ENCODE measurements at places on chromosomes 5 and 9.

DNA sequence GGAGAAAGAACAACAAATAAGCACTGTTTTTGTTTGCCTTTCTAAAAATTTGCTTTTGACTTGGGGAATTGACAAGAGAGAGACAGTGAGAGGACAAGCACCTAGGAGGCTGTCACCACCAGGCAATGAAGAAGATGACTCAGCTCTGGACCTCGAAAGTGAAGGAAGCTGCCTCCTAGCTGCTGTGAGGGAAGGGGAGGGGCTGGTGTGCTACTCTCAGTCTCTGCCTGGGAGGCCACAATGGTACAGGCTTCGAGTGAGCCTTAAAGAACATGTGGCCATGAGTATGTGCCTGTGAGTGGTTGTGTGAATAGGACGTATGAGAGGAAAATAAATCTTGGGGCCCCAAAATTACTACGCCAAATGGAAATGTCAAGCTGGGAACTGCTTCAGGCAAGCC is 7.1 kb upstream of the PLK2 start:
- no peak for DNase-seq

DNA sequence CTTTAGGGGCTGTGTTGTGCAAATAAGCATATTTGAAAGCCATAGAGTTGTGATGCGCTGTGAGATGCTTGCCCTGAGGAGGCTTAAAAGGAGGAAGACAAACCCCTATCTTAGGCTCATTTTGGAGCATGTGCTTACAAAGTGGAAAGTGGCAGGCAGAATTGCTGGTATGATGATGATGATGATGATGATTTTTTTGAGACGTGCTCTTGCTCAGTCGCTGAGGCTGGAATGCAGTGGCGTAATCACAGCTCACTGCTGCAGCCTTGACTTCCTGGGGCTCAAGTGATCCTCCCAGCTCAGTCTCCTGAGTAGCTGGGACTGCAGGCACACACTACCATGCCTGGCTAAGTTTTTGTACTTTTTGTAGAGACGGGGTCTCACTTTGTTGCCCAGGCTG is 1.7 kb downstream of the CNOT8 start:
- no peak for DNase-seq

DNA sequence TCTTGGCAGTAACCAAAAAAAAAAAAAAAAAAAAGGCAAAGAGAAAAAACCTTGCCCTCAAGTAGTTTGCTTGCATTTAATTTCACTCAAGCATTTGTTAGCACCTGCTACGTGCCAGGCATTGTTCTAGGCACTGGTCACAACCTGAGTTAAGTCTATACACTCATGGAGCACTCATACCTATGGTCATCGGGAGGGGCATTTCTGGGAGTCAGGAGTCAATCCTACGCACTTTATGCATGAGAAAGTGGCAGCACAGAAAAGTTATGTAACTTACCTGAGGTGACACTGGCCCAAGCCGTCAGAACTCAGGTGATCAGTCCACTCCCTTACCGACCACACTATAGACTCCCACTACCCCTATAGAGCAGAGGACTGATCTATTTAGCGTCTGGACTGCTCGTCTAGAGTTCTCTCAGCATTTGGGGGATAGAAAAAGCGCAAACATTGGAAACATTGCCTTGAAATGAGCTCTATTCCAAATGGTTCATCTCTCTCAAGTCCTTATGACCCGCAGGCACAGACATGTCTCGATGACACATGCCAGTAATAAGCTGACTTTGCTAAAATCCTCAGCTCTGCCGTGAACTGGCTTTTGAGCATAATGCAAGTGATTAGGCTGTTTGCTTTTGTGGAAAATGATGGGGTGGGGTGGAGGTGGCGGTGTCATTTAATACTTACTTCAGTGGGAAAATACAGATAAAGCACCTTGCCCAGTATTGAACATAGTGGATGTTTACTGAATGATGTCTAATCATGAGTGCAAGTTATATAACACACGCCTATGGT is 160.2 kb downstream of the ARHGEF28 start:
- DNase-seq, result peak; percentile 82

GRCh38 chr5:142924135-142924883 is 154.1 kb downstream of the ARHGAP26 start:
- no peak for DNase-seq

GRCh38 chr9:133634081-133634691 is 2.0 kb upstream of the DBH start:
- peak; percentile 69 for DNase-seq

GRCh38 chr9:132648685-132649084 is 21.1 kb downstream of the DDX31 start:
- DNase-seq, result no peak

DNA sequence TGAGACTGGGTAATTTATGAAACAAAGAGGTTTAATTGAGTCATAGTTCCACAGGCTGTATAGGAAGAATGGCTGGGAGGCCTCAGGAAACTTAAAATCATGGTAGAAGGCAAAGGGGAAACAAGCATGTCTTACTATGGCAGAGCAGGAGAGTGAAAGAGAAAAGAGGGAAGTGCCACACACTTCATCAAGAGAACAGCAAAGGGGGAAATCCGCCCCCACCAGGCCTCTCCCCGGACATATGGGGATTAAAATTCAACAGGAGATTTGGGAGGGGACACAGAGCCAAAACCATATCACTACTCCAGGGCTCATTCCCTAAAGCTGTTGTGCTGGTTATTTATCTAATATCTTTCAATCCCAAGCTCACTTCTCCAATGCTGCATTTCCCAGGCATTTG is 50.2 kb upstream of the NR3C1 start:
- DNase-seq, result no peak
